ENCODE measurements at places on chromosomes 2 and 18. TPM values are rescaled to one million over a fixed set of nuclear protein-coding genes. Genes with fewer than 3 reads are reported as not detected.

Gene PLEK
- 2.9 TPM for total RNA-seq

Gene SEC11C
- 94.7 TPM for total RNA-seq

Gene ZNF516
- total RNA-seq = 16.2 TPM

DNA sequence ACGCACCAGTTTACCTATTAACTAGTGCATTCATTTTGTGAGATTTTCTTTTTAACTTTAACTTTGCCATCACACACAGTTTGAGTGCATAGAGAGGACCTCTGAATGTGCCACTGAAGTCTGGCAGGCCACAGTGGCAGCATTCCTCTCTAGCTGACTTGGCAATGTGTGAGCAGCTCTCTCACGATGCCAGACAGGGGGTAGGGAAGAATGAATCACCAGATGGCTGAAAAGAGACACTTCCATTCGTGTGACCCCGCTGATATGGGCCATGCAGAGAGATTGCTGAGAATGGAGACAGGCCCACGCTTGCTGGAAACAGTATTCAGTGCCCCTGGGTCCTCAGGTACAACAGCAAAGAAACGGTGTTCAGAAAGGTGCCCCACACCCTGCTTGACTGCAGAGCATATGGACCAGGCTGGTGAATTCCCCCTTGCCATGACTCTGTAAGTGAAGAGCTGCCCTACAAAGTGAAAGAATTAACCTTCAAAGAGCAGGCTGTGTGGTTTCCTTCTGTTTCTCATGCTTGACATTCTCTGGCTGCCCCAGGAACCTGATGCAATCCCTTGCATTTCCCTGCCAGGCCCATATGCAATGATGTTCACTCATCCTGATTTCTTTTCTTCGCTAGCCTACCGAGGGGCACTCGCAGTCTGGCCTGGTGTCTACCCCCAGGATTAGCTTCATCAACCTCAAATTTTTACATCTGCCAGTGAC, 236.1 kb downstream of the CDH20 start:
- DNase-seq = no peak

- DNase-seq = no peak
Observed at GRCh38 chr2:215654148-215654819, 218.4 kb upstream of the FN1 start.

- DNase-seq = no peak
Observed at GRCh38 chr2:208565690-208566416, 159.3 kb downstream of the PTH2R start.

Gene CRYBA2
- total RNA-seq = not detected

DNA sequence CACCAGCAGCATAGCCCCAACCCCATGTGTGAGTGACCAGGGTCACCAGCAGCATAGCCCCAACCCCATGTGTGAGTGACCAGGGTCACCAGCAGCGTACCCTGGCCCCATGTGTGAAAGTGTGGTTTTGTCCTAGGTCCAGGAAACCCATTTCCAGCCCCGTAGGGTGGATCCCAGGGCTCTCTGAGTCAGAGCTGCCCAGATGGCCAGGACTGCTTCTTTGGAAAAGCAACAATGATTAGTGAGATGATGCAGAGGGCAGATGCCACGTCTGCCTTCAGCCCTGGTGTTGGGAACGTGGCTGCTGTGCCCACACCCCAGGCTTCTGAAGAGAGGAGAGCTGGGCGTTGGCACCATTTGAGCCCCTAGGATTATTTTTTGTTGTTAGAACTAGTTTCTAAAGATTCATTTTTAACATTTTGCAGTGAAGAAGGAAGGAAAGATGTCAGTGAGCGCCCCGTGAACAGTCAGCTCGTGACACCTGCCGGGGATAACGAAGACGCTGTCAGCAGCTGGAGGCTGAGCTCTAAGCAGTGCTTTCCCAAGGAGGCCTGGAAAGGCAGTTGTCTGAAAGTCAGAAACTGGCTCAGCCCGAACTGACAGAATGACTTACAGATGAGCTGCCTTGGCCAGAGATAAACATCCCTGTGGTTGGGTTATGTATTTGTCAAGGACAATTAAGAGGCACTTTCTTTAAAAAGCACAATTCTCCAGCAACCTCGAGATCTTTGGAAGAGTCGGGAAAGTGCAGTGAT, 32.1 kb upstream of the KCNG2 start:
- no peak for DNase-seq

DNA sequence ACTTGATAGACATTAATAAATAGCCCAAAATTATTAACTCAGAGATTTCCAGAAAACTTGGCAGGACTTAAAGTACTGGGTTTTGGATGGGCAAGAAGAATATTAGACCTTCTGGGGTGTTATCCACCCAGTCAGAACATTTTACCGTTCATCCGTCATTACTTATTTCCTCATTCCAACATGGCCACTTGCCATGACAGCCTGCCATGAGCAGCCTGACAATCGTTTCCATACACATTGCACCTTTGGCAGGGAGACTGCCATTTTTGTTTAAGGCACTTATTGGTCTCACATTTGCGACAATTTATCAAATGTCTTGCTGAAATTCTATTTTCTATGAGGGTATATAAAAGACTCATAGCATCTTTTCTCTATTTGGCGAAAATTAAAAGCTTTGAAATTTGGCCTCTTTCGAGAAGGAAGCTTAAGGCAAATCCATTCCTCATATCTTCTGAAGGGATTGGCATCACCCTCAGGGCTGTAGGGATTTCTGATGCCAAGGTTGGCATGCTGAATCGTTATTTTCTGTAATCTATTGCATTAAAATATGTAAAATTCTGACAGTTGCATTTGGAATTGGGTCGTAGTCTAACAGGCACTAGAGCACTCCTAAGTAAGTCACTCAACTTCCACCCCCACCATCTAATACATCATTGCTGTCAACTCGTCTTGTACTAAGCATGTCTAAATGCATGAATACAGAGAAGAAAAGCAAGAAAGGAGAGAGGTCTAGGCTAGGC, 406.3 kb upstream of the PIK3C3 start:
- DNase-seq = no peak

DNA sequence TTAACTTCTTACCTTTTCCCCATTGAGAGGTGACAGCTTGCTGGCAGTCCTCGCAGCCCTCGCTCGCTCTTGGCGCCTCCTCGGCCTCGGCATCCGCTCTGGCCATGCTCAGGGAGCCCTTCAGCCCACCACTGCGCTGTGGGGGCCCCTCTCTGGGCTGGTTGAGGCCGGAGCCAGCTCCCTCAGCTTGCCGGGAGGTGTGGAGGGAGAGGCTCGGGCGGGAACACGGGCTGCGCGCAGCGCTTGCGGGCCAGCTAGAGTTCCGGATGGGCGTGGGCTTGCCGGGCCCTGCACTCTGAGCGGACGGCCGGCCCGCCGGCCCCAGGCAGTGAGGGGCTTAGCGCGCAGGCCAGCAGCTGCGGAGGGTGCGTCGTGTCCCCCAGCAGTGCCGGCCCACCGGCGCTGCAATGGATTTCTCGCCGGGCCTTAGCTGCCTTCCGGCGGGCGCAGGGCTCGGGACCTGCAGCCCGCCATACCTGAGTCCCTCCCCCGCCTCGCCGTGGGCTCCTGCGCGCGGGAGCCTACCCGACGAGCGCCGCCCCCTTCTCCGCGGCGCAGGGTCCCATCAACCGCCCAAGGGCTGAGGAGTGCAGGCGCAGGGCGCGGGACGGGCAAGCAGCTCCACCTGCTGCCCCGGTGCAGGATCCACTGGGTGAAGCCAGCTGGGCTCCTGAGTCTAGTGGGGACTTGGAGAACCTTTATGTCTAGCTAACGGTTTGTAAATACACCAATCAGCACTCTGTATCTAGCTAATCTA, 335.0 kb downstream of the CBLN2 start:
- no peak for DNase-seq

GRCh38 chr2:170887496-170887895, 41.6 kb upstream of the GORASP2 start:
- DNase-seq = no peak

GRCh38 chr18:37653618-37654017, 88.0 kb upstream of the CELF4 start:
- DNase-seq = no peak

- DNase-seq = no peak
Observed at GRCh38 chr18:28735731-28736130, 558.8 kb upstream of the CDH2 start.

Gene LYG2
- not detected for total RNA-seq

- no peak for DNase-seq
Observed at GRCh38 chr18:11820697-11821096, 30.5 kb upstream of the CHMP1B start.

DNA sequence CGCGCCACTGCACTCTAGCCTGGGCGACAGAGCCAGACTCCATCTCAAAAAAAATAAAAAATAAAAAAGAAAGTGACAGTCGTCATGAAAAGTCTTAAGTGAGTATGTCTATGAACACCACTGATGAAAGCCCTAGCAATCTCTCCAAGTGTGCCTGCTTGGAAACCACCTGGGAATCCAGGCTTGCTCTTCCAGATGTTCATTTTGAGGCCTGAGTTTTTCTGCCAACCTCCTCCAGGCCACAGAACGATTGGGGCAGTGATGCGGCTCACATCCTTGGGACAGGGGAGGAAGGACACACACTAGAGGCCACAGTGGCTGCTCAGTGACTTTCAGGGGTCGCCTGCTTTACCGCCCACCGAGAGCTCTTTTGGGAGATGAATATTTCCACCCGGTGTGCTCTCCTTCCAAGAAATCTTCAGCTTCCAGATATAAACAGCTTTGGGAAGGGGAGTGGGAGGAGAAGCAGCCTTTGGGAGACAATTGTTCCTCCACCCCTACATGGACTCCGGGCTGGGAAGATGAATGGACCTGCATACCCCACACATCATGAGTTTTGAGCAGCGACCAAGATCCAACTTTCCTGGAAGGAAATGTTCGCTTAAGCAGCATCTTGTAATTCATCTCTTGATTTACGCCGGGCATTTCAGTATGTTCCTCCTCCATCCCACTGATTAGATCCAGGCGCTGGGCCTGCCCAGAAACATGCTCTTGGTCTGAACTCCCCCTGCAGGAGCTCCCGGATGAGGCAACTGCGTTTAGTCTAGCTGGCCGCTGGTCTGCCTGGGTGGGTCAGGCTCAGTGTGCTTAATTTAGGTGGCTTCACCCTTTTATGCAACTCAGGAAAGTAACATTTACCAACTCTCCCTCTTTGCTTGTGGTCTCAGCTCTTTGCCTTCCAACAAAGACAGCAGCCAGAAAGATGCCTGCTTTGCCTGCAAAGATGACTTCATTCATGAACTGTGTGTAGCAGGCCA, 6.2 kb upstream of the ARMC9 start:
- peak; percentile 58 for DNase-seq

DNA sequence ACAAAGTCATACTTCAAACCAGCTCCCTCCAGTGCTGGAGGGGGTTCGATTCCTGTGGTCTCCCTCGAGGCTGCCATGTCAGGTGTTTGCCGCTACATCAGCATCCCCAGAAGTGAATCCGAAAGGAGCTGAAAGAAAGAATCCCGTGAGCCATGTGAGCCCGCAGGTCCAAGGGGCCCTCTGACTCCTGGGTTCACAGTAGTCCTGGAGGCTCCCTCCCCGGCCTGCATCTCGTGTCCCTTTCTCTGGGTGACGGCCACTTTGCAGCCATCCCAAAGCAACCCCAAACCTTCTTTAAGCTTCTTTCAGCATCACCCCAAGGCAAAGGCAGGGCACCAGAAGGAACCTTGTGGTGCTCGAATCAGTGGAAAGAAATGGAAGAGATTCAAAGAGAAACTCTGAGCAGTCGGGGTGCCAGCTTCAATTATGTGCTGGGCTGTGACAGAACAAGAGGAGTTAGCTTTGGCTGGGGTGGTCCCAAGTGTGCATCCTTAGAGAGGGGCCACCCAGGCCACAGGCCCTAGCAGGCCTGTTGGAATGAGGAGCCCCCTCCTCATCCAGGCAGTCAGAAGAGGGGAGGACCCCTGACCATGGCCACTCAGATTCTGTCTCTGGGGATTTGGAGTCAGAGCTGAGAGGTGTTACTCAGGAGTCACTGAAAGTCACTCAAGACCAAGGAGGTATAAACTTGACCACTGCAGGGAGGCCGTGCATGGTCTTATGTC, 59.7 kb downstream of the CIB4 start:
- no peak for DNase-seq

- no peak for DNase-seq
Observed at GRCh38 chr2:235053651-235054050, 101.8 kb downstream of the SH3BP4 start.

Measured in left lobe of liver (tissue), 2 donors.